ENCODE measurements at places on chromosomes 5 and 9. TPM values are rescaled to one million over a fixed set of nuclear protein-coding genes. Genes with fewer than 3 reads are reported as not detected.

ELAVL2 gene
- total RNA-seq: 0.15 TPM

- no peaks in the 10 kb centered on the region for H3K27me3 ChIP-seq
- no peaks in the 10 kb centered on the region for H3K4me1 ChIP-seq
- H3K27ac ChIP-seq: no peak overlapping the region
- no peak for DNase-seq
- H3K36me3 ChIP-seq: no peaks in the 10 kb centered on the region
Observed at GRCh38 chr5:136174021-136174659, 18.8 kb downstream of the SMIM32 start.

CER1 gene
- not detected for total RNA-seq

- H3K27ac ChIP-seq: no peak overlapping the region
- no peaks in the 10 kb centered on the region for H3K27me3 ChIP-seq
- no peaks in the 10 kb centered on the region for H3K36me3 ChIP-seq
- no peak for DNase-seq
- H3K4me1 ChIP-seq: no peaks in the 10 kb centered on the region
- no peak overlapping the region for H3K4me3 ChIP-seq
Observed at GRCh38 chr5:40667161-40667663, 12.5 kb upstream of the PTGER4 start.

DNA sequence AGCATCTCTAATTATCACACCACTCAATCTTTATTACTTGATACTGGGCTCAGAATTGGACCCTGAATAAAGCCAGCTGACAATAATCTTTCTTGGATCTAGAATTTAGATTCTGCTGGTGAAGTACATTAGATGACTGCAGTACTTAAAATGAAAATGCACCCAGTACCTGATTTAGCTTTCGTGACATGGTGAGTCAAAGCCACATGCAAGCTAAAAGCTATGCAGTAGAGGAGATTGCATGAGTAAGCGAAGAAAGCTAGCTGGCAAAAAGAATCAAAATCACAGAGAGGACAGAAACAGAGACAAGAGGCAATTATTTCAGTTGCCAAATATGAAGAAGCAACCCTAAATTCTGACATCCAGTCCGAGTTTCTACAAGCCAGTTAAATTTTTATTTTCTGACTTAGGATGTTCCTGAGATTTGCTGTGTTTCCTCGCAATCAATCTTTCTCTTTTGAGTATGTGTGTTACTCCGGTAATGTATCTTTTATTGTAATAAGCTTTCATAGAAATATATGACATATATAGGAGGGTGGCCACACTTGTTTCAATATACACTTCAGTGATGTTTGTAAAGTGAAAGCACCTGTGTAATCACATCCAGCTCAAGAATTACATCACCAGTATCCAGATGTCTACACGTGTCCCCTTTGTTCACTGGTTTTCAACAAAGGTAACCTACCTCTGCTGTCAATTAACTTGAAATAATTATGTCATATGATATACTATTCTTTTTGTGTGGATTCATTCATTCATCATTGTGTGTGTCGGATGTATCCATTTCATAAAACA lies 101.7 kb downstream of the CDH18 start:
- H3K27me3 ChIP-seq: no peaks in the 10 kb centered on the region
- H3K27ac ChIP-seq: no peak overlapping the region
- H3K4me1 ChIP-seq: no peaks in the 10 kb centered on the region
- no peak for DNase-seq

Data from uterus (tissue), 4 donors.